Stimulated activated CD4-positive, alpha-beta T cell treated with anti-CD3 and anti-CD28 coated beads, Interleukin-1b, Interleukin-23, amount 100 ng/mL, for 1 hour (primary cell): ENCODE measurements at places on chromosomes 1 and 21.

- no peak for DNase-seq
Observed at GRCh38 chr1:201180901-201181300, 9.7 kb upstream of the IGFN1 start.

DNA sequence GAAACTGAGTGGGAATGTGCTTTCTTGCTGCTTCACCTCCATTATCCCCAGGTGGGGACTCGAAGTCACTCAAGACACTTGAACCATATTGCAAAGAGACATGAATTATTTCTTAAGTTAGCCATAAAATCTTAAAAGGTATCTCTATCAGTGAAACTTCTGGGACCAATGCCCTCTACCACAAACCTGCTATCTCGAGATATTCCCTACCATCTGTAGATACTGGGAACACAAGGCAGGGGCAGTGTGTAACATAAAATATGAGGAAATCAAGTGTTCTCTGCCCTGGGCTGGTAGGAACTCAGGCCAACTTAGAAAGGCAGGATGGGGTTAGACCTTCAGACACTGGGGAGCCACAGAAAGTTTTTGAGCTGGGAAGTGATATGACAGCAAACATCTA, 1.3 kb upstream of the CD58 start:
- no peak for DNase-seq

GRCh38 chr1:7454052-7454815, 316.9 kb upstream of the VAMP3 start:
- no peak for DNase-seq

DNA sequence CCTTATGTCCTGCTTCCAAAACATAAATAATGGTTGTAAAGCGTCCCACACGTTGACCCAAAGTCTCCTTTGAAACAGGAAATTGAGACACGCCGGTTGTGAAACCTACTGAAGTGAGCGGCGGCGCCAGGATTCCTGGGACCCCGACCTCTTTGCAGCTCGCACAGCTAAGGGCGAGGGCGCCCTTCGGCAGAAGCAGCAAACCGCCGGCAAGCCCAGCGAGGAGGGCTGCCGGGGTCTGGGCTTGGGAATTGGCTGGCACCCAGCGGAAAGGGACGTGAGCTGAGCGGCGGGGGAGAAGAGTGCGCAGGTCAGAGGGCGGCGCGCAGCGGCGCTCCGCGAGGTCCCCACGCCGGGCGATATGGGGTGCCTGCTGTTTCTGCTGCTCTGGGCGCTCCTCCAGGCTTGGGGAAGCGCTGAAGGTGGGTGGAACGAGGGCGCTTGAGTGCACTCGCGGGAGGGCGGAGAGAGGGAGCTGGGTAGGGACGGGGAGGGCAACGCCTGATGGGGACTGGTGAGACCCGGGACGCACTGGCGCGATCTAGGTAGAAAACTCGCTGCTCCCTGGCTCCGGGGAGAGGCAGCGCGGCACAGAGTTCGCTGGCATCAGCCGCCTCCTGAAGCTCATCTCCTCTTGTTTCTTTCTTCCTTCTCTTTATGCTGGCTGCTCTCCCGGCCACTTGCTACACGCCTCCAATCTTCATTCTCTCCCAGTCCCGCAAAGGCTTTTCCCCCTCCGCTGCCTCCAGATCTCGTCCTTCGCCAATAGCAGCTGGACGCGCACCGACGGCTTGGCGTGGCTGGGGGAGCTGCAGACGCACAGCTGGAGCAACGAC, at the start of gene CD1D:
TSS of gene CD1D (plus strand) at position 155 of the 836 bp plus-strand sequence. CDS start at position 362, 207 bp downstream.
- no peak for DNase-seq

GRCh38 chr1:21573971-21574465, 64.8 kb downstream of the ALPL start:
- no peak for DNase-seq

- DNase-seq: no peak
Observed at GRCh38 chr1:210228158-210228557, 4.4 kb upstream of the SERTAD4 start.

DNA sequence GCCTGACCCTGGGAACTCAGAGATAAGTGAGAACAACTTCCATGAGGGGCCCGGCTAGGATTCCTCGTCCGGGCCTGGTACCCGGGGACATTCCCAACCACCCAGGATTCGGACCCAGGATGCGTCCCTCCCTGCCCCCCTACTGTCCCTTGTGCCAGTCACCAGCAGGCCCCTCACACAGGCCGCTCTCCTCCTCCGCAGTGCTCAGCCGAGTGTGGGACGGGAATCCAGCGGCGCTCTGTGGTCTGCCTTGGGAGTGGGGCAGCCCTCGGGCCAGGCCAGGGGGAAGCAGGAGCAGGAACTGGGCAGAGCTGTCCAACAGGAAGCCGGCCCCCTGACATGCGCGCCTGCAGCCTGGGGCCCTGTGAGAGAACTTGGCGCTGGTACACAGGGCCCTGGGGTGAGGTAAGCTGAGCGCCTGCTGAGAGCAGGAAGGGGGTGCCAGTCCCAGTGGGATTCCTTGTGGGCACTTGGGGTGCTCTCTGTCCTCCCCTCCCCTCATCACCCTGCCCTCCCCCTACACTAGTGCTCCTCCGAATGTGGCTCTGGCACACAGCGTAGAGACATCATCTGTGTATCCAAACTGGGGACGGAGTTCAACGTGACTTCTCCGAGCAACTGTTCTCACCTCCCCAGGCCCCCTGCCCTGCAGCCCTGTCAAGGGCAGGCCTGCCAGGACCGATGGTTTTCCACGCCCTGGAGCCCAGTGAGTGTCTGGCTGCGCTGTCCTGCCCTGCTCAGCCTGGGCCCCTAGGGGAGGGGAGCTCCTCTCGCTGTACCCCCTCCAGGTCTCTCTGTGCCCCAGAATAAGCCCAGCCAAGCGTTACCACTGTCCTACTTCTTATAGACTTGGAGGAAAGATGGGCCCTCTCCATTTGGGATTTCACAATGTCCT, 9.8 kb downstream of the ADAMTSL4 start:
- no peak for DNase-seq

DNA sequence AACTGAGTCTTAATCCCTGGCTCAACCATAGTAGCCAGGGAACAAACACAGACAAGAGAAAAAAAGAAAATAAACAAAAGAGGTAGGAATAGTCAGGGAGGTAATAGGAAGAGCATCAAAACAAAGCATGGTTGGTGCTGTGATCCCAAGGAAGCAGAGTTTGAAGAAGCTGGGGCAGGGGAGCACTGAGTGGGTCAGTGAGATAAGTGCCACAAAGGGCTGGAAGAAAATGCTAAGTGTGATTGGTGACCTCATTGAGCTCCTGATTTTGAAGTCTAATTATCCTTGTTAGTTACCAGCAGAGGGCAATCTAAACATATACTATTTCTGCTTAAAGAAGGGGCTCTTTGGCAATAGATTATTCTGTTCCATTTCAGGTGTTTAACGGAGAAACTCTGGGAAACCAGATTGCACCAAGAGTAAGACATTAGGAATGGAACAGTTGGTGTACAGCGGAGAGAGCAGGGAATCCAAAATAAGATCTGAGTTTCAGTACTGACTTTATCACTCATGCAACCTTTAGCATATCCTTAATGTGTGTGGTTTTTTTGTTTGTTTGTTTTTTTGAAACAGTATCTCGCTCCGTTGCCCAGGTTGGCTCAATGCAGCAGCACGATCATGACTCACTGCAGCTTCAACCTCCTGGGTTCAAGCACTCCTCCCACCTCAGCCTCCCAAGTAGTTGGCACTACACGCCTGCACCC, 30.7 kb upstream of the KIAA1614 start:
- DNase-seq: no peak

GRCh38 chr1:29626066-29626465, 389.7 kb downstream of the PTPRU start:
- no peak for DNase-seq

DNA sequence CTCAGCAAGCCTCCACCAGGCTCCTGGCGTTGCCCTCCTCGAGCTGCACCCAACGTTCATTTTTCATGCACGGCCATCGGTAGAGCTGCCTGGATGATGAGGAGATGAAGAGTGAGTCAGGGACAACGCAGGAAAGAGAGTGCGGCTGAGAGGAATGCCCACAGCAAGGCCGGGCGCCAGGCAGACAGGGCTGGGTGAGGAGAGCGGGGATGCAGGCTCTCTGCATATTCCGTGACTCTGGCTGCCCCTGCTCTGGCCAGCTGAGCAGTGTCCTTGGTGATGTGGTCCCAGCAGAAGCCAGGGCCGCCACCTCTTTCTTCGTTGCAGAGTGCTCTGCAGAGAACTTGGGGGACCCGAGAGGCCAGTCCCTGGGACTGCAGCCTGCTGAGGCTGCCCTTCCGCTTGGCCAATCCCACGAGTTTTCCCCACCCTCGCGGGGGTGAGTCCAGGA, 10.8 kb downstream of the UMODL1 start:
- no peak for DNase-seq

GRCh38 chr1:209491031-209491430, 92.5 kb upstream of the CAMK1G start:
- DNase-seq: no peak

GRCh38 chr1:40341491-40342380, 24.6 kb upstream of the COL9A2 start:
- DNase-seq: no peak

DNA sequence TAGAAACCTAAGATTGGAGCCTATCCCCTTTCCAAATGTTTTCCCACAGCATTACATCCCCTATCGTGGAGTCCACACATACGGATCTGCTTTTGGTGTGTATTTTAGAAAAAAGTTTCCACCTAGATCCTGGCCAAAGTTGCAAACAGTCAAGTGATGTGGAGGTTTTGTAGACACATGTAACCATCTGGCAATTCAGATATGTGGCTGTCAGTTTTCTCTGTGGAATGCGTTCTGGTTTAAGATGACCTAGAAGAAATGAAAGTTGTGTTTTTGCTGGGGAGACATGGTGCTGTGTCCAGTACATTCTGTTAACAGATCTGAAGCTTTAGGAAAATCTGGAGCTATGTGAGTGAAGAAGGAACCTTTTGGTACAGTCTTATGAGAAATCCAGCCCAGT, 14.8 kb downstream of the RNF220 start:
- DNase-seq: no peak
